H4 (cell line): ENCODE measurements at places on chromosomes 2 and 18. TPM values are rescaled to one million over a fixed set of nuclear protein-coding genes. Genes with fewer than 3 reads are reported as not detected.

DNA sequence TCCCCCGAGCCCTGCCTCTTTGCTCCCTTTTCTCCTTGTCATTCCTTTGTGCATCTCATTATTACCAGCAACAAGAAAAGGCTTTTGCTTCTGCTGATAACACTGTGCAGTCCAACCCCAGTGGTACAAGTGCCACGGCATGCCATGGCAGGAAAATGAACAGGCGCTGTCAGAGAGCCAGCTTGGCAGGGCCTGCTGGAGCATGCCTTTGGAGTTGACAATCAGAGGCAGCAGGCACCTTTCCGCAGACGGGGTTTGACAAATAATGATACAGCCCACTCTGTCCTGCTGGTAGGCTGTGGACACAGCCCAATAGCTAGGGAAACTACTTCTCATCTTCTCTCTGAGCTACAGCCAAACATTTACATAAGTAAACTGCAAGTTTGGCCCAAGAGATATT is 243.9 kb upstream of the LRRTM1 start:
- no peak for DNase-seq

GRCh38 chr2:70420143-70420542 is 118.3 kb upstream of the FAM136A start:
- no peak for DNase-seq

DNA sequence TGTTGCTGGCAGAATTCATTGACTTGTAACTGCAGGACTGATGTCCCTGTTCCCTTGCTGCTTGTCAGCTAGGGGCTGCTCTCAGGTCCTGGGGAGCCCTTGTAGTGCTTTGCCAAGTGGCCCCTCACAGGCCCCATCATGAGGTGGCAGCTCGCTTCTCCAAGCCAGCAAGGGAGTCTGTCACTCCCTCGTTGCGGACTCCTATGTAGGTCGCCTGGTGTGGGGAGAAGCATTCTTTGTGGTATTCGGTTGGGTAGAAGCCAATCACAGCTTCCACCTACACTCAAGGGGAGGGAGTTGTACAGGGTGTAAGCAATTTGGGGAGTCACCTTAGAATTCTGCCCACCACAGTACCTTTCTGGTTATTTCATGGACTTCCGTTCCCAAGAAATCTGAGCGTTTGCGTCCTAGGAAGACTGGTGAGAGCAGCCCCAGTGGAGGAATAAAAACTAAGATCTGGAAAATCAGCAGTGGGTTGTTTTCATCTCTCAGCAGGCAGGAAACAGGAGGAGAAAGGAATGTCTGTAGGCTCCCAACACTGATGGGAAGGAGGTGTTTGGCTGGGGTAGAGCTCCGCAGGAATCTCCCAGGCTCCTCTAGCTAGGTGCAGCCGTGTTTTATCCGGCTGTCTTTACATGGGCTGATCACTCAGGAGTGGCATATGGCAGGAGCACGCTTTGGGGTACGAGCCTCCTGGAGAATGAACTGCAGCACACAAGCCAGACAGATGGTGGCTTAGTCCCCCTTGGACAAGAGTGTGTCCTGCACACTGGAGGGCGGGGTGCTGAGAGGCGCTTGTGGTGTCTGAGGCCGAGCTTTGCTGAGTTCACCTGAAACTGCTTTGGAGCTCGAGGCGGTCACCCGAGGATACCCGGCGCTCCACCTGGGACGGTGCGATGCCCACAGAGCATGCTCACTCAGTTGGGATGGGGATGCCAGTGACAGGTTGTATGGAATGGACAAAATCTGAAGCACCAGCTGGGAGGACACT is 58.3 kb downstream of the LDLRAD4 start:
- no peak for DNase-seq

The PLGLB1 gene
- 0.87 and 2.1 TPM in 2 replicates for total RNA-seq

- DNase-seq, result no peak
These were observed 249.9 kb upstream of the SIX2 start for GRCh38 chr2:45259138-45259537.

DNA sequence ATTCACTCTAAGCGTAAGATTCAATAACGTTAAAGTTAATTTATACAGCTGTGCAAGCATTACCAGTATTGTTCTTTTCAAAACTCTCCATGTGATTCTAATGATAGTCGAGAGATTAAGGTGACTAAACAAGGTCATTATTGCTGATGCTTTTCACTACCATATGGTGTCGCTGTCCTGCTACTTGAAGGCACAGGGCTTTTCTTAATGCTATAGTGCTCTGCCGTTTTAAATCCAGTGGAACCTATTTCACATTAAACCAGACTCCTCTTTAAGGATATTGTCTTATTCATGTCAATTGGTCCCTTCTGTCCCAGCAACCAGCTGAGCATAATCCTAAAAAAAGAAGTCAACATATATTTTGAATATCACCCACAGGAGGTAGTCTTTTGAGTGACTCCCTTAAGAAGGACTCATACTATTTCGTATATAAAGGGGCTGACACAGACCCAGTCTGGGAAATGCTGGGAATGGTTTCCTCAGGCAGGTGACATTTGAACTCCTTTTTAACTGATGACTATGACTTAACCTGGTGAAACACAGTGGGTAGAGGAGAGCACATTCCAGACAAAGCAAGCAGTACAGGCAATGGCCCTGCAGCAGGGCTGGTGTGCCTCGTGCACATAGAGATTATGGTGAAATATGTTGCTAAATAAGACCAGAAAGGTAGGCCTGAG is 53.9 kb upstream of the CYTIP start:
- DNase-seq, result peak; percentile 70

The KCTD18 gene
- 15.4 and 15.9 TPM in 2 replicates for total RNA-seq

GRCh38 chr2:44250376-44250775 is 24.9 kb upstream of the SLC3A1 start:
- DNase-seq, result no peak

The LOXHD1 gene
- not detected in 2 replicates for total RNA-seq

The CDK15 gene
- 8.0 and 9.2 TPM in 2 replicates for total RNA-seq

- no peak for DNase-seq
These were observed 551.7 kb downstream of the SLC4A3 start for GRCh38 chr2:220178991-220179695.

- DNase-seq, result peak; percentile 31
These were observed 115.0 kb upstream of the GLS start for GRCh38 chr2:190765386-190766173.

- DNase-seq, result no peak
These were observed 72.8 kb downstream of the RPIA start for GRCh38 chr2:88764141-88764849.

- no peak for DNase-seq
These were observed 36.9 kb downstream of the CNGA3 start for GRCh38 chr2:98383166-98383565.

DNA sequence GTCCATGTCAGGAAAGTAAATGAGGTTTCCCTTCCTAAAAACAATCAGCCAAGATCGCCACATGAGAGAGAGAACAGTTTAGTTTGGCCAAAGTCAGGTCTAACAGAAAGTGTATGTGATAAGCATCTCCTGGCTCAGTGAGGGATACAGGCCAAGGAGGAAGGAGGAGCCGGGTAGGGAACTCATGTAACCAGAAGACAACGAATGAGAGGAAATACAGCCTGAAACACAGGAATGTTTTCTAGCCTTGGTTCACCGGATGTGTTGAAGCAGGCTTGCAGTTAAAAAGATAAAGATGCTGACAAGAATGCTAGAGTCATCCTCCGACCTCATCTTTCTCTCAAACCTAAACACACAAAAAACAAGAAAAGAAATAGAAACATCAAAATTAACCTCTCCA is 283.9 kb upstream of the SIX2 start:
- no peak for DNase-seq

- DNase-seq, result peak; percentile 29
These were observed 12.3 kb upstream of the RESP18 start for GRCh38 chr2:219344751-219345430.

GRCh38 chr18:34744569-34744968 is 34.5 kb downstream of the DTNA start:
- no peak for DNase-seq

The DUSP19 gene
- total RNA-seq, result 1.7 and 3.3 TPM in 2 replicates

DNA sequence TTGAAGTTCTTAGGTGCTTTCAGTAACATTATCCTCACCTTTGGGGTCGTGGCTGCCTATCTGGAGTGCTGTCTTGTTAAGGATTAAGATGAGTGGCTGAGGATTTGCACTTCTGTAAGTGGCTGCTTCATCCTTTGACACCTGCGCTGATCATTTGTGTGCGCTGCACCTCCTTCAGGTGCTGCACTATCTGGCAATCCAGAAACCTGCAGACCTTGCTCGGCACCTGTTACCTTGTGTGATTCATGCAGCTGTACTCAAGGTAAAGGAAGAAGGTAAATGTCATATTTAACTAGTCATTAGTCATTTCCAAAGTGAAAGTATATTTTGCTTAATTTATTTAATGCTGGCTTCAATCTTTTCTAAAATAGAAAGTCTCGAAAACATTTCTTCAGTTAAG is 110.3 kb downstream of the RAB3GAP1 start:
- no peak for DNase-seq

The KCNE4 gene
- total RNA-seq, result 2.4 and 2.8 TPM in 2 replicates

- DNase-seq, result no peak
These were observed 217.6 kb upstream of the TANK start for GRCh38 chr2:160942476-160943142.

- no peak for DNase-seq
These were observed 6.8 kb downstream of the PROM2 start for GRCh38 chr2:95281071-95281470.

DNA sequence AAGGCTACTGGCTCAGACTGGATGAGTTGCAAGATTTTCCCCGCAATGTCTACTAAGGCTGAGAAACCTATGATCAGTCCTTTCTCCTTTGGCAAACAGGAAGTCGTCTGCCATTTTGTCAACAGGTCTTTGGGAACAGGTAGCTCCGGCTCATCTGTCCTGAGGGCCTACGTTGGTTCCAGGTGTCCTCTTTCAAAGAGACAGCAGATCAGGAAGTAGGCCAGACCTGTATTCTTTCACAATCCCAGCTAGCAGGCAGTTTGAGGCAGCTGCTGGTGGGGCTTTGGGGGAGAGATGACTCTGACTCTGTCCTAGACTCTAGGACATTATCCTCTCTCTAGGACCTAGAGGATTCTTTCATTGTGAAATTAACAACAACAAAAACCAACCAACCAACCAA is 98.6 kb downstream of the ACTR2 start:
- no peak for DNase-seq

DNA sequence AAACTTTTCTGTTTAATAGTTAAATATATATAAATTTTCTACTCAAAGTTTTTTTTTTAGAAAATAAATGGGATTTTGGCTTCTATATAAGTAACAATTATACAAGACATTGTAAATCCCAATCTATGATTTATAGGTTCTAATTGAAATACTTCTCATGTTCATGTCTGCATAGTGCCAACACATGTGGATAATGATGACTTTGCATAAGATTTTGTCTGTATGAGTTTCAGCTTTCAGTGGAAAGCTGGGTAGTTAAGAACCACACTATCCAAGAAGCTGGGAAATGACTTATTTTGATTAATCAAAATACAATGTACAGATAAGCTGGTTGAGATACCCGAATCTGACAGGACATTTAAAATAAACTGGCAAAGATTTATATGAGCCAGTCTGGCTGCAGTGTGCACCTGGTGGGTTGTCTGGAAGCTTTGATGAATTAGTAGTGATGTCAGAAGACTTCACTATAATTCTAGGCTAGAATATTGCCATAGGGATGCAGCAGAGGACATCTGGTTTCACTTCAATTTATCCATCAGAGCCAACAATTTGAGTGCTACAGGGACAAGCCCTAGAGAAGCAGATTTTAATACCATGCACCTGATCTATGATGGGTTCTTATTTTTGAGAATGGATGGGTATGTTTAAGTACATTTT is 45.4 kb downstream of the EML6 start:
- no peak for DNase-seq

DNA sequence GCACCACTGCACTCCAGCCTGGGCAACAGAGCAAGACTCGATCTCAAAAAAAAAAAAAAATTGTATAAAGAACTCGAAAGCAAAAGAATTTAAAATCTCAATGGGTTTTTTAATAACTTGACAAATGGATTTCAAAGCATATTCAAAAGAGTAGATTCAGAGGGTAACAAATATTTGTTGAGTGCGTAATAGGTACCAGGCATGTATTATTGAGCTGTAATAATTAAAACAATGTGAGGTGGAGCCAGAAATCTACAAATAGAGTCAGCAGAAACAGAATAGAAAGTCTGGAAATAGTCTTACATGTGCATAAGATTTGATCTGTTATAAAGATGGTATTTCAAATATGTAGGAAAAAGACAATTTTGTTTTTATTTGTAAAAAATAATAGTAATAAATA is 19.1 kb upstream of the RAB11FIP5 start:
- no peak for DNase-seq

The ANKRD29 gene
- total RNA-seq, result 8.4 and 8.9 TPM in 2 replicates

The COL4A3 gene
- total RNA-seq, result not detected in 2 replicates
